ENCODE measurements at places on chromosomes 7 and 10.

GRCh38 chr7:101952355-101953247, 135.2 kb downstream of the CUX1 start:
- peak; percentile 20 for DNase-seq

GRCh38 chr10:60123668-60124067, 217.3 kb upstream of the CCDC6 start:
- DNase-seq = no peak

DNA sequence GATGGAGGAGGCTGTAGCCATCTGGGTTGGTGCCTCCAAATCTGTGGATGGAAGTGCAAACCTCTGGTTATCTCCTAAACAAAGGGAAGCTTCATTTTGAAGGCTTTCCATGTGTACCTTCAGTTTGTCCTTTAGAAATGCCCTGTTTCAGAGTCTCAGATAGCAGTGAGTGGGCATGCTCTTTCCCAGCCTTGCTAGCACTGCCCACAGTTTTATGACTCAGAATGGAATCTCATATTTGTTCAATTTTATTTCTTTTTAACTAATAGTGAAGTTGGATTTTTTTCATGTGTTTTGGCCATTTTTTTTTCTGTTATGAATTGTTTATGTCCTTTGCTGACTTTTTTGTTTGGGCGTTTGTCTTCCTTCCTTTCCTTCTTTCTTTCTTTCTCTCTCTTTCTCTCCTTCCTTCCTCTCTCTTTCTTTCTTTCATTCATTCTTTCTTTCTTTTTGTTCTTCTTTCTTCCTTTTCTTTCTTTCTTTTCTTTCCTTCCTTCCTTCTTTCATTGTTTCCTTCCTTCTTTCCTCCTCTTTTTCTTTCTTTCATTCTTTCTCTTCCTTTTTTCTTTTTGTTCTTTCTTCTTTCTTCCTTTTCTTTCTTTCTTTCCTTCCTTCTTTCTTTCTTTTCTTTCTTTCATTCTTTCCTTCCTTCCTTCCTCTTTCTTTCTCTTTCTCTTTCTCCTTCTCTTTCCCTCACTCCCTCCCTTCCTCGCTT, 25.6 kb downstream of the PRF1 start:
- DNase-seq = peak; percentile 61

DNA sequence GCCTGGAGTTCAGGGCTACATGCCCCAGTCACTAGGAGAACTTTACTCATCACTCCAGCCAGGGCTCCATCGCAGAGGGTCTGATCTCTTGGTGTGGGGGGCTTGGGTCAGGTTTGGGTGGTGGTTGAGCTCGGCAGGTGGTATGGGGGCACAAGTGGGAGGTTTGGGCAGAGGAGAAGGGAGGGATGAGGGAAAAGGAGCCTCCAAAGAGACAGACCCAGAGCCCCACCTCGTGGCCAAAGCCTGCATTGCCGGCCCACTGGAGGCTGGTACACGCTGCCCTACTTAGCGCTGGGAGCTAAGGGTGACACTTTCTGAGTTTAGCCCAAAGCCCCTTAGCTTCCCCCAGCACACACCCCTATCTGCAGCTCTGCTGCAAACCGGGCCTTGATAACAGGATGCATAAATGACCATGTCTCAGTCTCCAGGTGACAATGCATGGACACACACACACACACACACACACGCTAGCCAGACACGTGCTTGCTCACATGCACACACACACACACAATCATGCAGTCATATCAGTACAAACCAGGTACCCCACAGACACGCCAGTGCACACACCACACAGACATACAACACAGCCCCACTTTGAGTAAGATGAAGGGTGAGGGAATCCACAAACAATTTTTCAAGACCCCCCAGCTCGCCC, 14.7 kb downstream of the LZTS2 start:
- peak; percentile 83 for DNase-seq

DNA sequence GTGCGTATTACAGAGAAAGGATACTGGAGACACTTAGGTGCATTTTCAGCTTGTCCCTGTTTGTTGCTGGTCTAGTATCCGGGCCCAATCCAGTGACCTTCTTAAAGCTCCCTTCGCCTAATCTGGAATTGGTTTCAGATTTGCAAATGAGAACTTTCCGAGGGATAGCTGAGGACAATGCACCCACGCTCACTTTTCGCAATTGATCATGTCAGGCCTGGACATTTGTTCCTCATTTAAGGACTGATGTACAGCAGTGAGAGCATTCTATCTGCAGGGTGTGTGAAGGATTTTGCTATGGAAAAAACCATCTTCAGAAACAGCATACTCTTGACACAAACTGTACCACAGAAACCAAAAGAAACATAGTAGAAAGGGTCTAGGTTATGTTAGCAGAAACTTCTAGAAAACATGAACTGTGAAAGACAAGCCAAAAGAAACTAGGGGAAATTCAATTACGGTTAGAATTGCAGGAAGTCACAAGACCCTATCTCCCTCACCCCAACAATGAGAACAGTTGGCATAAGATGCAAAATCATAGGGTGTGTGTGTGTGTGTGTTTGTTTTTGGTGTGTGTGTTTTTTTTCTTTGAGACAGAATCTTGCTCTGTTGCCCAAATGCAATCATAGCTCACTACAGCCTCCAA, 331.1 kb downstream of the CALN1 start:
- DNase-seq = no peak

- no peak for DNase-seq
These were observed 139.2 kb upstream of the NAMPT start for GRCh38 chr7:106423821-106424475.

GRCh38 chr7:142628945-142629344, 120.3 kb upstream of the PRSS1 start:
- DNase-seq = no peak

DNA sequence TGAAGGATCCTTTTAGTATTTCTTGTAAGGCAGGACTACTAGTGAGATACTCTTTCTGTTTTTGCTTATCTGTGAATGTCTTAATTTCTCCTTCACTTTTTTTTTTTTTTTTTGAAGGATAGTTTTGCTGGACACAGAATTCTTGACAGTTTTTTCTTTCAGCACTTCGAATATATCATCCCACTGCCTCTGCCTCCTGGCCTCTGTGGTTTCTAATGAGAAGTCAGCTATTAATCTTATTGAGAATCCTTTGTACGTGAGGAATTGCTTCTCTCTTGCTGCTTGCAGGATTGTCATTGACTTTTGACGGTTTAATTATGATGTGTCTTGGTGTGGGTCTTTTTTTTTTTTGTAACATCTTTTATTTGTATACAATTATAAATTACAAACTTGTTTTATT, 12.6 kb upstream of the WAC start:
- no peak for DNase-seq

DNA sequence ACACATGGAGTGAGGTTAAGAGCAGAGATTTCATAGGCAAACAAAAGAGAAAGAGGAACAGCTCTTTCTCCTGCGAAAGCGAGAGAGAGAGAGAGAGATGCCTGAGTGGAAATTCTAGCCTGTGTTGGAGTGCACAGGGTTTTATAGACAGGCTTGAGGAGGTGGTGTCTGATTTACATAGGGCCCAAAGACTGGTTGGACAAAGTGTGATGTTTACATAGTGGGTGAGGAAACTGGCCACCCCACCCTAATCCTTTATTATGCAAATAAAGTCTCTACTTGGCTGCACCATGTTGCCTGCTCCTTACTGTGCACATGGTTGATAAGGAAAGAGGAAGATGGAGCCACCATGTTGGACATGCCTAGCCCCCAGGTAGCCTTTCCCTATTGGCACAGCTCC, 967.8 kb upstream of the SORCS1 start:
- no peak for DNase-seq

GRCh38 chr10:119231654-119232053, 24.3 kb downstream of the GRK5 start:
- no peak for DNase-seq

GRCh38 chr7:85262891-85263290, 76.0 kb upstream of the SEMA3D start:
- DNase-seq = no peak

DNA sequence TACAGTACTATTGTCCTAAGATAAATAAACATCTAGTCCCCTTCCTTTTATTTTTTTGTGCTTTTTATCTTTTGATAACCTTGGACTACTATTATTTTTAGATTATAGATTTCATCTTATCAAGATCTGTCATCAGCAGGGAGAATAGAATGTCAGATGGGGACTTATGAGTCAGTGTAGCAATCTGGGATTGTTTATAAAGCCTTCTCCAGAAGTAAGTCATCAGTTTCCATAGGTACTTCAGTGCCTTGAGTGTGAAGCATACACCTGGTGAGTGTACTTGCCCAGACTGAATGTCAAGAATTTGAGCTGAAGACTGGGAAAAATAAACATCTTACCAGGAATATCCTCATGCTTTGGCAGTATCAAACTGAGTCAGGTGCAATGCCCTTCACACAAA, 2.1 kb downstream of the CASD1 start:
- peak; percentile 12 for DNase-seq

DNA sequence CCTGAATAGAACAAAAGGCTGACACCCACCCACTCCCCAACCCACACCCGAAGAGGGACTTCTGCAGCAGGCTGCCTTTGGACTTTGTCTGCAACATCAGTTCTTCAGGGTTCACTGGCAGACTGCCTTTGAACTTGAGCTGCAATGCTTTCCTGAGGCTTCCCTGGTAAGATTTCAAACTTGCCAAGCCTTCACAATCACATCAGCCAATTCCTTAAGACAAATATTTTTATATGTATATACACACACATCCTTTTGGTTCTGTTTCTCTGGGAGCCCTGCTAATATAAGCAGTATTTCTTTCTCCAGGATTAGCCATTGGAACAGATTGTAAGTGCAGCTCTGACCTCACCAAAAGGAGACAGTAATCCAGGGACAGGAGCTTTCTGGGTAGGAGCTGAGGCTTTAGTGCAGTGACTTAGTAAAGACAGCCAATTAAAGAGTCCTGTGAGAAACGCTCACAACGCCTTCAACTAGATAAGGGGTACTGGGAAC, 55.6 kb upstream of the KMT2E start:
- DNase-seq = no peak

All from activated CD4-positive, alpha-beta T cell treated with anti-CD3 and anti-CD28 coated beads, Interleukin-2, Interleukin-6, amounts not matched to agents 100 ng/mL and 50 ng/mL, durations not matched to agents 16 hours and 8 hours (primary cell).